ENCODE measurements at places on chromosomes 16 and 17.

DNA sequence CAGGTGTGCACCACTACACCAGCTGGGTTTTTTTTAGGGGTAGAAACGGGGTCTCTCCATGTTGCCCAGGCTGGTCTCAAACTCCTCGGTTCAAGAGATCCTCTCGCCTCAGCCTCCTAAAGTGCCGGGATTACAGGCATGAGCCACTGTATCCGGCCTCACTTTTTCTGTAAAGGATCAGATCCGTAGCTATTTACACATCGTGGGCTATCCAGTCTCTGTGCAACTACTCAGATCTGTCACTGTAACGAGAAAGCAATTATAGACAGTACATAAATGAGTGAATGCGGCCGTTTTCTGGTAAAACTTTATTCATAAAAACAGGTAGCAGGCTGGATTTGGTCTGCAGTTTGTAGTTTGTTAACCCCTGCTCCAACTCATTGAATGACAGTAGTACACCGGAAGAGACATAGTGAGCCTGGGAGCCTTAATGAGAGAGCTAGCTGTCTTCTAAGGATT is 44.5 kb downstream of the VMP1 start:
- no peak for DNase-seq

- no peak for DNase-seq
Observed at GRCh38 chr16:48354877-48355855, 30.0 kb downstream of the SIAH1 start.

GRCh38 chr16:68756239-68756915 is 19.3 kb downstream of the CDH1 start:
- peak; percentile 88 for DNase-seq

GRCh38 chr17:53454337-53454736 is 368.4 kb upstream of the KIF2B start:
- DNase-seq: no peak

DNA sequence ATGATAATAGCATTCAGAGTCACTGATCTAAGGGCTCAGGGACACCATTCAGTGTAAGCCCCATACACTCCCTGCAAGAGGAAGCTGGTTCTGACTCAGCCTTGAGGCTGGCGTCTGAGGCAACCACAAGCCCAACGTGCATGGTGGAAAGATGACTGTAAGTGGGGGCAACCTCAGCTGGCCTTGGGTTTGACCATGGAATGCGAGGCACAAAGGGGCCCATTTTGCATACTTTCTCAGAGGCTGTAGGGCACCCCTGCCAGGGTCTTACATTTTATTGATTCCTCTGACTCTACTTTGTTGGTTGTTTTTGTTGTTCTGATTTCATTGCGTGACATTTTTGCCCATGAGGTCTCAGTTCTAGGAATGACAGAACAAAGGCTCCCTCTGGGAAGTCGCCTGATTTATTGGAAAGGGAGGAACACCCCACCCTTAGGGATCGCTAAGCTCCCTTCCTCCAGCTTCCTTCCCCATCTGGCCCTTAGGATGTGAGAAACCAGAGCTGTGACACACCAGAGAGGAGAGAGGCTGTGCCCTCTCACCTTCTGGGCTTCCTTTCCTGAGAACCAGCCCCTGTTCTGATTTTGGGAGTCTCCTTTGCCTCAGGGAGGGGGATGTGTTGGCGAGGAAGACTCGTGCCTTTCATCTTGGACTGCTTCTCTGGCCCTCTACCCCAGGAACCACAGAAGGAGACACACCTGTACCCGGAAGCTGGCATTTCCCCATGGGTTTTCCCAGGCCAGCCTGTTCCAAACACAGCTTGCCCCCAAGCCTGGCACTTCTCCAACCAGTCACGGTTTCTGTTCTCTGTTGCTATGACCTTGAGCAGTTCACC is 5.6 kb upstream of the CIITA start:
- DNase-seq: peak; percentile 89

DNA sequence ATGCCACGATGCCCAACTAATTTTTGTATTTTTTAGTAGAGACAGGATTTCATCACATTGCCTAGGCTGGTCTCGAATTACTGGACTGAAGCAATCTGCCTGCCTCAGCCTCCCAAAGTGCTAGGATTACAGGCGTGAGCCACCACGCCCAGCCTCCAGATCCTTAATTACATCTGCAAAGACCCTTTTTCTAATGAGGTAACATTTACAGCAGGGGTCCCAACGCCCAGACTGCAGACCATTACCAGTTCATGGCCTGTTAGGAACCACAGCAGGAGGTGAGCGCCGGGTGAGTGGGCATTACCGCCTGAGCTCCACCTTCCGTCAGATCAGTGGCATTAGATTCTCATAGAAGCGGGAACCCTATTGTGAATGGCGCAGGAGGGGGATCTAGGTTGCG is 4.0 kb upstream of the RAB11FIP4 start:
- DNase-seq: no peak

- DNase-seq: no peak
Observed at GRCh38 chr17:67139289-67139688, 94.9 kb downstream of the CACNG1 start.

GRCh38 chr17:6279659-6280058 is 155.3 kb downstream of the AIPL1 start:
- DNase-seq: no peak

DNA sequence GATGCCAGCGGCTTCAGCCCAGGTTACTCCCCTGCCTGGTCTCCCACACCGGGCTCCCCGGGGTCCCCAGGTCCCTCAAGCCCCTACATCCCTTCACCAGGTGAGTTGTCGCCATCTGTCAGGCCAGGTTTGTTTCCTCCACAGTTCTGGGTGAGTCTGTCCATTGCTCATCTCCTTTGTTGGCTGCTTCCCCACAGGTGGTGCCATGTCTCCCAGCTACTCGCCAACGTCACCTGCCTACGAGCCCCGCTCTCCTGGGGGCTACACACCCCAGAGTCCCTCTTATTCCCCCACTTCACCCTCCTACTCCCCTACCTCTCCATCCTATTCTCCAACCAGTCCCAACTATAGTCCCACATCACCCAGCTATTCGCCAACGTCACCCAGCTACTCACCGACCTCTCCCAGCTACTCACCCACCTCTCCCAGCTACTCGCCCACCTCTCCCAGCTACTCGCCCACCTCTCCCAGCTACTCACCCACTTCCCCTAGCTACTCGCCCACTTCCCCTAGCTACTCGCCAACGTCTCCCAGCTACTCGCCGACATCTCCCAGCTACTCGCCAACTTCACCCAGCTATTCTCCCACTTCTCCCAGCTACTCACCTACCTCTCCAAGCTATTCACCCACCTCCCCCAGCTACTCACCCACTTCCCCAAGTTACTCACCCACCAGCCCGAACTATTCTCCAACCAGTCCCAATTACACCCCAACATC is 28.8 kb downstream of the POLR2A start:
- no peak for DNase-seq

DNA sequence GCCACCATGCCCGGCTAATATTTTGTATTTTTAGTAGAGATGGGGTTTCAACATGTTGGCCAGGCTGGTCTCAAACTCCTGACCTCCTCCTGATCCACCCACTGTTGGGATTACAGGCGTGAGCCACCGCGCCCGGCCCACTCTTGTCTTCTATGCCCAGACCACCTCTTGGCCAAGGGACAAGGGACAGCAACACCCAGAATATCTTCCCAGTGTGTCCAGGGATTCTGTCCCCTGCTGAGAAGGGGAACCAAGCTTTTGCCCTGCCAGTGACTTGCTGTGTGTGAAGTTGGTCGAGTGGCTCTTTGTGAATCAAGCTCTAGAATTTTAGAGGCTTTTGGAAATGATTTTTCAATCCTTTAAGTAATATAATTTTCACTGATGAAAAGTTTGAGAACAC is 1.7 kb upstream of the MPO start:
- no peak for DNase-seq

GRCh38 chr17:45256114-45256966 is 5.6 kb downstream of the SPATA32 start:
- no peak for DNase-seq

DNA sequence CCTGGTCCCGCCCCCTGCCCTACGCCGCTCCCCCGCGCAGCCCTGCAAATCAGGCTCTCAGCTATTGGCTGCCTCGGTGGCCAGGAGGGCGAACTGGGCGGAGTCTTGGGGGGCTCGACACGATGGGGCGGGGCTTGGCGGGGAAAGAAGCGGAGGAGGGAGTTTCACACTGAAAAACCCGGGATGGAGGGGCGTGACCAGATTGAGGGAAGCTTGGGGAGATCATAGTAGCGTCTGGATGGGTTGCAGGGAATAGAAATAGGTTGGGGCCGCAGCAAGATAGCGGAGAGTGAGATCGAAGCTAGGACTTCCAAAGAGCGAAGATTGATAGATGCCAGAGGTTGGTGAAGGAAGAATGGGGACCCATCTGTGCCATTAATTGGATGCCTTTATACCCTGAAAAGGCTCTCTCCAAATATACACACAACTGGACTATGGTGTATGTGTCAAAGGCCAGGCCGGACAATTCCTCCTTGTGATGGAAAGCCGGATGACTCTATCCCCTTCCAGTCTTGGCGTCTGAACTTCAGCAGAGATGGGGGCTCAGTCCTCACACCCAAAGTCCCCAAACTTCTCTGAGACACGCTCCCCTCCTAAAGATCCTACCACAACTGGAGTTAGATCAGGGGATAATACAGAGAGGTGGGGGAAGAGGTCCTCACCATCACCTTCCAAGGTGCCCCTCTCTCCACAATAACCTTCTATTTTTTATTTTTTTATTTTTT is 376 bp upstream of the STAC2 start:
- no peak for DNase-seq

- no peak for DNase-seq
Observed at GRCh38 chr17:16013943-16014407, 14.4 kb downstream of the TTC19 start.

GRCh38 chr16:89133457-89134127 is 38.0 kb upstream of the CDH15 start:
- DNase-seq: no peak

GRCh38 chr16:68362947-68363657 is 52.3 kb downstream of the PRMT7 start:
- no peak for DNase-seq

GRCh38 chr16:6008670-6009069 is 911.1 kb upstream of the EEF2KMT start:
- no peak for DNase-seq

- no peak for DNase-seq
Observed at GRCh38 chr17:9473711-9474110, 101.9 kb downstream of the STX8 start.

DNA sequence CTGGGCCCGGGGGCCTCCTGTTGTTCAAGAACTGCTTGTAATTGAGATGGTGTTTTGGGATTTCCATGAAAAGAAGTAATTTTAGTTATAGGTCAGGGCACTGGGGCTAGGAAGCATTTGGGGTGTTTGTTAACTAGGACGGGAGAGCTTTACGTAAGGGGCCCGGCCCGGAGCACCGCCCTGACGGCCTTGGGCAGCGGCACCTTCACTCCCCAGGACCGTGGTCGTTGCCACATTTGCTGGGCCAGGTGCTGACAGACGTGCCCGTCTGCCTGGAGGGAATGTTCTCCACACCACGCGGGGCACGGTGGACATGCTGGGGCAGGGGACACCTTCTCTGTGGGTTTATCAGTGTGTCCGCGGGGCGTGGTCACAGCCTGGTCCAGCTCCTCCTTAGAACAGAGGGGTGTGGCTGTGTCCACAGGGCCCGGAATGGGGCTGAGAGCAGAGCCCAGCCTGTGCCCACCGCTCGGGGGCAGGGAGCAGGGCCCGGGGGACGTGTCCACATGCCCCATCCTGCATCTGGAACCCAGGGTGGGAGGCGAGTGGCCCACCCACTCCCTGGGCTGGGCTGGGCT is 57.7 kb downstream of the BAIAP2 start:
- no peak for DNase-seq

GRCh38 chr16:17830651-17831050 is 359.9 kb upstream of the XYLT1 start:
- DNase-seq: no peak

DNA sequence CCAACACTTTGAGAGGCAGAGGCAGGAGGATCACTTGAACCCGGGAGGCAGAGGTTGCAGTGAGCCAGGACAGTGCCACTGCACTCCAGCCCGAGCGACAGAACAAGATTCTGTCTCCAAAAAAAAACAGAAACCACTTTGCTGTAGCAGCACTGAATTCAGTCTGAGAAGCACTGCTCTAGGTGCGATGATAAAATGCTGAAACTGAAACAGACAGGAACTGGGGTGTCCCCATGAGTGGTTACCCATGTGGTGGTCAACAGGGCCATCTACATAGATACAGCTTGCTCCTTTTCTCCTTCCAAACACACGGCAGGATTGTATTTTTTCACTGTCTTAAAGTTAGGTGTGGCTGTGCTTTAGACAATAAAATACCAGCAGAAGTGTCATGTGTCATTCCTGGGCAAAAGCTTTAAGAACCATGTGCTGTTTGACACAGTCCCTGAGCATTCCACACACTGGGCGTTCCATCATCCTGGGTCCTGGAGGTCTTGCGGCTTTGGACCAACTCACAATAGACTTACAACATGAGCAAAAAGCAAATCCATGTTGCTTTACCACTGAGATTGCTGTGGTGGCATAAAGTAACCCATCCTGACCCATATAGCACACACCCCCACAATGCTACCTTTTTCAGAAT is 11.5 kb downstream of the GAS7 start:
- DNase-seq: no peak

- no peak for DNase-seq
Observed at GRCh38 chr17:50348522-50349242, 2.8 kb downstream of the XYLT2 start.

DNA sequence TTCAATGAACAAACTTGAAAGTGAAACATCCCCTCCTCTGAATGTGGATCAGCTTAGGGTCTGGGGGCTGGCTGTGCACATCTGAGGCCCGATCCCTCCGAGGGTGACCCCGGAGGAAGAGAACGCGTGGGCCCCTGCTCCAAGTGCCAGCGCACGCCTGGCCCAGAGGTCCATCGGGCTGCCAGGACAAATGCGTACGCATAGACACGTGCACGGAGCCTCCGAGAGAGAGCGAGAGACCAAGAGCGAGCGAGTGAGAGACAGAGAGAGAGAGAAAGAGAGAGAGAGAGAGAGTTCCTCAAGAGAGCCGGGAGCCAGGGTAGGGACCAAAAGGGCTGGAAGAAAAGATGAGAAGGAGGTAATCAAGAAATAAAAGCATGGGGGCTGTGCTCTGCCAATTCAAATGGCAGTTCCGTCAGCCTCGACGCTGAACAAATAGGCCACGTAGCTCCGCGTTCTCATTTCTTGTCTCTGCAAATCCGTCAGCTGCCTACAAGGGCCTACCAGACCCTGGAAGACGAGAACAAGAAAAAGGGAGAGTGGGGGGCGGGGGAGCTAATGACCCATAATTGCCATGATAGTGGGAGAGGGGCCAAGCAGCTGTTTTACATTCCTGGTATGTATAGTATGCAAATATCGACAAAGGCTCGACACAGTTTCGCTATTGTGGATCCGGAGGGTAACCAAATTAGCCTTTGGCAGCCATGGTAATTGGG is 435.3 kb upstream of the ZFHX3 start:
- DNase-seq: no peak

GRCh38 chr16:79480056-79480455 is 120.5 kb downstream of the MAF start:
- DNase-seq: no peak

DNA sequence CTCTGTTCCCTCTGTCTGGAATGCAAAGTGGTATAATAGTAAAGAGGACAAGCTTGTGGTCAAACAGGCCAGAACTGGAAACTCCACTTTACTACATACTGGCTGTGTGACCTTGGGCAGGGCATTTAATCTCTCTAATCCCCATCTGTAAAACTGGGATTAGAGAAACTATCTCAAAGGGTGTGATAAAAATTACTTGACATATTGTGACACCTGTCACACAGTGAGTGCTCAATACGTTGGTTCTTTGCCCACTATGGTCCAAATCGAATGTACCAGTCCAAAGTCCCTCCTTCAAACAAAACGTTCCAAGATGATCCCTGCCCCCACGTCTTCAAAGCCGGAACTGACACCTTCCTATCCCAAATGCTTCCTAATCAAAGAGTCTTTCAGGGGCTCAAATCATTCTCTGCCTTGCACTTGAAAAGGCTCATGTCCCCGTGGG is 734 bp downstream of the PGAP3 start:
- no peak for DNase-seq
